GM12865 (cell line): ENCODE measurements at places on chromosomes 11 and 22.

GRCh38 chr11:64007160-64007628 is 21.0 kb downstream of the OTUB1 start:
- DNase-seq = no peak

GRCh38 chr11:21656065-21656464 is 536.8 kb upstream of the ANO5 start:
- DNase-seq = no peak

- DNase-seq = no peak
Measured at GRCh38 chr11:70290361-70291065, 20.0 kb downstream of the PPFIA1 start.

DNA sequence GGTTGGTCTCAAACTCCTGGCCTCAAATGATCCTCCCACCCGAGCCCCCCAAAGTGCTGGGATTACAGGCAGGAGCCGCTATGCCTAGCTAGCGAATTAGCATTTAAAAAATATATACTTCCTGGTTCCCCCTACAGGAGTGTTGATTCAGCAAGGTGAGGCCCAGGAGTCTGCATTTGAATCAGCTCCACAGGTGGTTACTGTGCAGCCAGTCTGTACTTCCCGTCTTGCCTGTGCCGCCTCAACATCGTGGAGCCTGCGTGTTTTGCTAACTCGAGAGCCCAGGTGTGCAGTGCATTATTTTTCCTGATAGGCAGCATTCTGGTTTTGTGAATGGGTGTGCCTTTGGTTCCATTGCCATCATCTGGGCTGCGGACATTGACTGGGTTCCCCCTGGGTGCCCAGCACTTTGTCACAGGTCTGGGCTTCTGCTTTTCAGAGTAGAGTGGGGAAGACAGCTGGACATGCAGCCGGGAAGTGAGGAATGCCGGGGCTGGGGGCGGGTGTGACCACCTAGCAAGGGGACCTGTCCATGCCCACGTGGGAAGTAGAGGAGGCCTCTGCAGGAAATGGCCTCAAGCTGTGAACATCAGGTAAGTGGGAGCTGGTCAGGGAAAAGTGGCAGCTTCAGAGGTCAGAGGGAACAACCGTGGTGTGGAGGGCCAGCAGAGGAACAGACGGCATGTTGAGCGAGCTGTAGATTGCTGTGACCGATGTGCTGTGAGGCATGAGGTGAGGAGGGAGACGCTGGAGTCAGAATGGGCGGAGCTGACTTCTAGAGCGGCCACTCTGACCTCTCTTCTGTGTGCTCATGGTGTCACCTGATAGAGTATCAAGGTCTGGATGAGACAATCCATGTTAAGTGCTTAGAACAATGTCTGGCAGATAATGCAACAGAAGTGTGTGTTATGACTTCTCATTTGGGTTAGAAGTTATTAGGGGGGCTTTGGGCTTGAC is 42.2 kb downstream of the PPFIA1 start:
- no peak for DNase-seq

- DNase-seq = no peak
Measured at GRCh38 chr11:109547356-109548027, 125.5 kb downstream of the C11orf87 start.

DNA sequence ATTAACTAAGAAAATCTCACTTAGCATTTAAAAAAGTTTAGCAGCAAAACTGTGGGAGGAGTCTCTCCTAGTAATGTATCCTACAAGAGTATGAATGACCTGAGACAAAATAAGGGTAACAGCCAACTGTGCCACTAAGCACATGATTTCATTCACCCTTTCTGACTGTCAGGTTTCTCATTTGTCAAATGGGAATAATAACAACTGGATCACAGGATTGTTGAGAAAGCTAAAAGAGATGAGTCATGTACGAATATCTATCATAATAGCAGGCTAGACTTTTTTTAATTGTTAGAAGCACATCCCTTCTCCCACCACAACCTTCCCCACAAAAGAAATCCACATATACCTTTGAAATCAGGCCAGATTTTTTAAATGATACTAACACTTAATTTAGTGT is 39.5 kb downstream of the MTMR2 start:
- DNase-seq = no peak

DNA sequence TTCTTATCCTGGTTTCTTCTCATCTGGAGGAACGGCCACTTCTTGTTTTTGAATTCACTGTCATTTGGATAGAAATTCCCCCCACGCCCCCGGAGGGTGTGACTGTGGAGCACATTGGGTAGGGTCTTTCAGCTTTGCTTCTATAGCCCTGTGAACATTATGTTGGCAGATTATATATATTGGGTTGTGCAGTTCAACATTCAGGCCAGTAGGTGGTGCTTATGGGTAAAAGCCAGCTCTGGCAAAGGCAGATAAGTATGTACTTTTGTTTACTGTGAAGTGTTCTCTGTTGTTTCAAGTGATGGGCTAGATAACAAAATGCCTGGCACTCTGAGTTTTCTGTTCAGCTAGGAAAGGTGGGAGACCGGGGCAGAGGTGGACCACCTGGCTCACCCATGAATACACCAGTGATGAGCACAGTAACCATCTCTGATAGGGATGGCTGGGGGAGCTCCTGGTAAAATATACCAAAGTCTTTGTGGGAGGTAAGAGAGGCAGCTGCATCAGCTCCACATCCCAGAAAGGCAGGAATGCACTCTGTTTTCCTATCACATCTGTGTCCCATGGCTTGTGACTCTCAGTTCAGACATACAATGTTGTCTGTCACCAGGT is 1348.2 kb upstream of the RAG2 start:
- peak; percentile 40 for DNase-seq

- no peak for DNase-seq
Measured at GRCh38 chr11:63882555-63883242, 34.3 kb downstream of the RCOR2 start.

DNA sequence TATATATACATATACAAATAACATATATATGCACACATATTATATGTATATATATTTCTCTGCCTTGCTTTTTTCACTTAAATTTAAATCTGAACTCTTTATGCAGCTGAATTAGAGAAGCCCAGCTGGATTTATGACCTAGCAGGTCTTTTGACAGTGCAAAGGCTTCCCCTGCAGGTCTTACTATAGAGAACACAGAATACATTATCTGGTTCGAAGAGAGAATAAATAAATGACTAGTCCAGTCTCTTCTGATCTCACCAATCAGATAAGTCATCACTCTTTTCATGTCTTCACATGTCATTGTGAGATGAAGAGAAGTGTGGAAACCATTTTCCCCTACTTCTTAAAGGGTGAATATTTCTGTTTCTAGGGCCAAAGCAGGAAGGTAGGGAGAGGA is 58.2 kb downstream of the OR10A6 start:
- no peak for DNase-seq

- DNase-seq = no peak
Measured at GRCh38 chr22:49134076-49134475, 693.6 kb downstream of the BRD1 start.

DNA sequence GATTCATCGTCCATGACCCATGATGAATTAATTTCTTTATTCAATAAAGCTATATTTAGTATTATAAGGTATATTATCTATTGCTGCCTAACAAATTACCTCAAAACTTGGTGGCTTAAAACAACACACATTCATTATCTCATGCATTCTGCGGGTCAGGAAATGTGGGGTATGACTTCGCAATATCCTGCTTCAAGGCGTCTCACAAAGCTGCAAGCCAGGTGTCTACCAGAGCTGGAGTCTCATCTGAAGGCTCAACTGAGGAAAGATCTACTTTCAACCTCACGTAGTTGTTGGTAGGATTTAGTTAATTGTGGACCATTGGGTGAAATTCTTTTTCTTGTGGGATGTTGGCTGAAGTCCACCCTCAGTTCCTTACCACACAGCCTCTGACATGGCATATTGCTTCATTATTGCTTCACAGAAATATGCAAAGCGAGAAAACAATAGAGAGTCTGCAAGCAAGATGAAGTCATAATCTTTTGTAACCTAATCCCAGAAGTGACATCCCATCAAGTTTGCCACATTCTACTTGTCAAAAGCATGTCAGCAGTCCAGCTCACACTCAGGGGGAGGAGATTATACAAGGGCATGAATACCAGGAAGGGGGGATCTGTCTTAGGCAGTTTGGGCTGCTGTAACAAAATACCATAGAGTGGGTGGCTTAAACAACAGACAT is 45.1 kb downstream of the KREMEN1 start:
- no peak for DNase-seq

GRCh38 chr11:48091426-48092102 is 111.2 kb downstream of the PTPRJ start:
- DNase-seq = no peak

DNA sequence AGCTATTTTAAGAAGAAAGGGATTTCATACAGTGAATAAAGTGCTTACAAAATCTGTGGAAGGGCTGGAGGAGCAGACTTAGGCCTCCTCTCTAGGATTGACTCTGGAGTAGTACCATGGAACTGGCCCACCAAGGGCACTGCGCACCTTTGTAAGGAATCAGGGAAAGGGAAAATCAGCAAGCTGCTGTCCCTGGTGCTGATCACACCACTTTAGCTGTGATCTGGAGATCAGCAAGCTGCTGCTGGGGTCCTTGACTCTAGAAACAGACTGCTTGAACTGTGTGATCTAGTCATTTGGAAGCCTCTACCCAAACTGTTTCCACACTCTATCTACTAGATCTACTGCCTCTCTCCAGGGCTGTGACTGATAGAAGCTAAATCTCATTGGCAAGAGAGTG is 18.4 kb upstream of the TECTA start:
- no peak for DNase-seq

DNA sequence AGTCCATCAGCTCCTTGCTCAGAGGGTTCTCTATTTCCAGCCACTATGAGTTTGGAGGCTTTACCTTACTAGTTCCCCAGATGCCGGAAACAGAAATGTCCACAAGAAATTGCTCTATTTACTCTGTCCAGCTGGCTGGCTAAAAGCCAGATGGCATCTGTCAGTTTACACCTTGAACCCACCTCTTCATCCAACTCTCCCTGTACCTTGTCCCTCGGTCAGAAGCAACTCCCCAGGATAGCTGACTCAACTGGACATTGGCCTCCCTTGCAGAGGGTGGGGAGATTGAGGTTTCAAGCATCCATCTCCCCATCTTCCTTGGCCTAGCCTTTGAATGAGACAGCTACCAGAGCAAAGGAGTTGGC is 1.7 kb downstream of the C2CD2L start:
- DNase-seq = no peak

GRCh38 chr11:1235306-1235900 is 12.5 kb downstream of the MUC5B start:
- DNase-seq = no peak
